A172 (cell line): ENCODE measurements at places on chromosomes 5 and 9. TPM values are rescaled to one million over a fixed set of nuclear protein-coding genes. Genes with fewer than 3 reads are reported as not detected.
A peak's percentile ranks its signal among the peaks of the same experiment; 100 is the strongest.

GRCh38 chr9:95627802-95628201 is 111.0 kb upstream of the PTCH1 start:
- peak; percentile 90 for DNase-seq

DNA sequence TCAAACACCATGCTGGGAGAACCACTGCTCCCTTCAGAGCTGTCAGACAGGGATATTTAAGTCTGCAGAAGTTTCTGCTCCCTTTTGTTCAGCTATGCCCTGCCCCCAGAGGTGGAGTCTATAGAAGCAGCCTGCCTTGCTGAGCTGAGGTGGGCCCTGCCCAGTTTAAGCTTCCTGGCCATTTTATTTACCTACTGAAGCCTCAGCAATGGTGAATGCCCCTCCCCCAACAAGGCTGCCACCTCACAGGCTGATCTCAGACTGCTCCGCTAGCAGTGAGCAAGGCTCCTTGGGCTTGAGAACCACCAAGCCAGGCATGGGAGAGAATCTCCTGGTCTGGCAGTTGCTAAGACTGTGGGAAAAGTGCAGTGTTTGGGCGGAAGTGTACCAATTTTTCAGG is 205.5 kb upstream of the PTGER4 start:
- DNase-seq: no peak

- no peak for DNase-seq
These were observed 268.2 kb downstream of the MLLT3 start for GRCh38 chr9:20353931-20354652.

- peak; percentile 51 for DNase-seq
These were observed 885 bp downstream of the MPDZ start for GRCh38 chr9:13278368-13279246.

- DNase-seq: no peak
These were observed 27.7 kb upstream of the GABRP start for GRCh38 chr5:170755679-170756456.

- DNase-seq: no peak
These were observed 88.8 kb downstream of the BOD1 start for GRCh38 chr5:173527671-173528070.

DNA sequence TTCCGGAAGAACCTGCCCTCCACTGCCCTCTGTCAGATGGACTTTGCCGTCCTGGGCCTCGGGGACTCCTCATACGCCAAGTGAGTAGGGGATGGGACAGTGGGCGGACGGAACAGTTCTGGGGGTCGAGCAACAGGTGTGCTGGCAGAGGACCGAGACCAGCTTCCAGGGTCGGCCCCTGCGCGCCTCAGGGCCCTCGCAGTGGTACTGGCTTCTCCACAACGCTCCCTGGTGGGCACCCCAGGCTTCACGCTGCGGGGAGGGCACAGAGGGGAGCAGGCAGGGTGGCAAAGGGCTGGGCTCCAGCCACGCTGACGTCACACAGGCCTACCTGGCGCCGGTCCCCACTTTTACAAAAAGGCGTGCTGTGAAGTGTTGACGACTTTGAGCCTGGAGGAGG is 7.0 kb downstream of the NDOR1 start:
- DNase-seq: no peak

GRCh38 chr5:179118338-179118737 is 58.2 kb downstream of the ZNF354C start:
- no peak for DNase-seq

GRCh38 chr9:136342181-136343120 is 15.1 kb downstream of the GPSM1 start:
- DNase-seq: no peak

- DNase-seq: no peak
These were observed 290.2 kb upstream of the POU5F2 start for GRCh38 chr5:94031631-94032030.

DNA sequence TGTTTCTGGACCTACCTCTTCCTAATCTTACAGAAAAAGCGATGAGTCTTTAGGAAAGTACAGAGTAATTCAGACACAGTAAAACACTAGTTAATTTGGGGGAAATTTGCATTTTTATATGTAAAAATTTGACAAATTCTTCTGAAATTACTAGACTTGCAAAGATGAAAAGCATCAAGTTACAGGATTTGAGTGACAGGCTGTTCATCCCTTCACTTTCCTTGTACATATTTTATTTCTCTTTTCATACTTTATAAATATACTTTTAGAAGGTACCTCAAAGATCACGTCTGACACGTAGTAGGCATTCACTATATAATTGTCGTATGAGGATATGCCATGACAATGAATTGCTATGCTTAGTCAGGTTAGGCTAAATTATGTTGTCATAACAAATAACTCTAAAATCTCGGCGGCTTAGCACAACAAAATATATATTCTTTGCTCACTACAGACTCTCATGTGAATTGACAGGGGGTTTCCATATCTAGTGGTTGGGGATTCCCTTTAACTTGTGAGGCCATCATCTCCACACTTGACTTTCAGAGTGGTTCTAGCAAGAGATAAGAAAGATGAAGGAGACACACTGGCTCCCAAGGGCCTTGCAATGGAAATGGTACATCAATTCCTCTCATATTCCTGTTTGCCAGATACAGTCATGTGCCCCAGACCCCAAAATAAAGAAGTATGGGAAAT is 154.1 kb upstream of the TUT7 start:
- no peak for DNase-seq

DNA sequence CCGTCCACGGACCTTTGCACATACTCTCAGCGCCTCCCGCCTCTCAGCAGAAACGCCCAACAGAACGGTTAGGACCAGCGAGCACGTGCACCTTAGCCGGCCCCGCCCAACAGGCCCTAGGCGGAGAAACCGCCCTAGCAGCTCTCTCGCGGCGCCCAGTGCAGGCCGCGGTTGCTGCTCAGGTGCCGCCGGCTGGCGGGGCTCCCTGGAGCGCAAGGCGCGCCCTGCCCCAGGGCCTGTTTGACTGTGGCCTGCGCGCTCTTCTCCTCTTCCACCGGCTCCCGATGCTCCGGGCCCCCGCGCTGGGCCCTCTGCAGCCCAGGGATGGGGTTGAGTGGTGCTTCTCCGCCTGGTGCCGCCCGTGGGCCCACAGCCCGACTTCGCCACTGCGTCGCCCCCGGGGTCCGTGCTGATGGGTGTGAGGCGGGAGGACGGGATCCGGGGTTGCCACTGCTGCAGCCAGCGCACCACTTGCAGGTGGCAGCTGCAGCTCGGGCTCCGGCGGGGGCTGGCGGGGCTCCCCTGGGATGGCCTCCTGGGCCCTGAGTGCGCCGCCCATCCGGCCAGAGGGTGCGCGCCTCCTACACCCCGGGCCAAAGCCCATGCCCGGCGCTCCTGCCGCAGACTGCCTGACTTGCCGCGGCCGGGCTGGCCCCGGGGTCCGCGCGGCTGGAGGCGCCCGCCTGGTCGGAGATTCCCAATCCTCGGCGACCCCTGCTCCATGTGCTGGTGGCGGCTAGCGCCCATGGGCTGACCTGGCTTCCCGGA is 1889.4 kb upstream of the CDH9 start:
- no peak for DNase-seq

- no peak for DNase-seq
These were observed 51.3 kb upstream of the IRX4 start for GRCh38 chr5:1934056-1934394.

- DNase-seq: no peak
These were observed 61.3 kb upstream of the LRRTM2 start for GRCh38 chr5:138936225-138936967.

DNA sequence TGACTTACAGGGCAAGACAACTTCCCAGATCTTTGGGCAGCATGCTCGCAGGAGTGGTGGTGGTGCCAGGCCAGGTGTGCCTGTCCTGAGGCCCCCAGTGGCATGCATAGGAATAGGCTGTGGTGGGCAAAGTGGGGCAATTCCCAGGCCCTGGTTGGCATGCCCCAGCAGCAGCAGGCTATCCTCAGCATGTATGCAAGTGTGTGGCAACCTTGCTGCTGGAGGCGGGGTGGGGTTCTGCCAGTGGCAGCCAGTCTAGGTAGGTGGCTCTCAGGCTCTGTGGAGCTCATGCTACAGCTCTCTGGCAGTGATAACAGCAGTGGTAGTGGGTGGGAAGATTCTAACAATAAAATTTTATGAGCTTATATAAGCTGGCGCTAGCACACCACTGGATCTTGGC is 27.7 kb upstream of the C6 start:
- no peak for DNase-seq

- peak; percentile 16 for DNase-seq
These were observed 69.6 kb downstream of the MAN2A1 start for GRCh38 chr5:109759306-109759705.

DNA sequence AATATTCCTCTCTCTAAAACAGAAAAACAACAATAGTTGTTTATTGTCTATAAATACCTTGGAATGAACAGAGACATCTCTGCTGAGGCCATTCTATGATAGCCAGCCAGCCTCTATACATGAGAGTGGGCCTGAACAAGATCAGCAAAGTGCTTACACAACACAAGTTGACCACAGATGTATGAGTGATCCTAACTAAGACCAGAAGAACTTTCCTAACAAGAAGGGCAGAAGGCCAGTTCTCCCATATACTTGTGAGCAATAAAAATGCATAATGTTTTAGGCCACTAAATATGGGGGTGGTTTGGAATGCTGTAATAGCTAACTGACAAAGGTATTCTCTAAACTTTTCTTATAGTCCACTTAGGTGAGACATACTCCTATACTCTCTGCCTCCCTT is 345.7 kb downstream of the SPATA31D1 start:
- no peak for DNase-seq

- no peak for DNase-seq
These were observed 10.2 kb upstream of the ERGIC1 start for GRCh38 chr5:172823840-172824362.

- no peak for DNase-seq
These were observed 138.2 kb upstream of the SMARCA2 start for GRCh38 chr9:1876891-1877496.

DNA sequence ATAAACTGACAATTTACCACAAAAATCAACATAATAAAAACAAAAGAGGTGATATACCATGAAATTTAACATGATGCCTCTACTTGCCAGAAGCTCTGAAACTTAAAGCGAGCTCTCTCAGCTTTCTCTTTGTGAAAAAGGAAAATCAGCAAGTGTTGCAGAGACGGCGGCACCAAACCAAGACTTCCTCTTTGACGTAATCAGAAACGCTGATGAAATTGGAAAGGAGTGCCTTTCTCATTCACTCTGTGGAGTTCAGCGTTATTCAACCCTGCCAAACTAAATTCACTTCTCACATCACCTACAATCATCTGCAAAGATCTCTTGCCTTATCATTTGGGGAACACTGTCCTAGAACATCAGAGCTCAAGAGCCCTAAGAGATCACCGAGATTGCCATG is 32.2 kb downstream of the ANXA6 start:
- DNase-seq: no peak

- DNase-seq: no peak
These were observed 185.9 kb upstream of the RASA1 start for GRCh38 chr5:87081511-87082372.

- DNase-seq: no peak
These were observed 24.0 kb downstream of the ZDHHC11B start for GRCh38 chr5:760363-761058.

DNA sequence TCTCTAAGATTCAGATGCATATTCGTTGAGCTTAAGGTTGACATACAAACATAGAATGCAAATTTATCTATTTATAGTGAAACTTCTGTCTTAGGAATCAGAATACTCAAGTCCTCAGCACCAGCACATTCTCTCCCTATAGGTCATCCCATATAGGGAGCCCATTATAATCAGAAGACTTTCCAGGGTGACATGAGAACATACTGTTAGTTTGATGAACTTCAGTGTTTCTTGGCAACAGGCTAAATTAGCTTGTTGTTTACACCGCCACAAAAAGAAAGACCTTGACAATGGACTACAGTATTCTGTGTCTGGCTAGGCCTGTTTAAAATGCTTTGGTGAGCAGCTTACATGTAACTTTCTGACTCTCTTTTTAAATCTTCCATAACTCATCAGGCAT is 104.2 kb downstream of the TAF11L14 start:
- no peak for DNase-seq

GRCh38 chr5:80408484-80409366 is 861 bp downstream of the ZFYVE16 start:
- peak; percentile 45 for DNase-seq

GRCh38 chr9:22379272-22379671 is 67.4 kb upstream of the DMRTA1 start:
- no peak for DNase-seq

DNA sequence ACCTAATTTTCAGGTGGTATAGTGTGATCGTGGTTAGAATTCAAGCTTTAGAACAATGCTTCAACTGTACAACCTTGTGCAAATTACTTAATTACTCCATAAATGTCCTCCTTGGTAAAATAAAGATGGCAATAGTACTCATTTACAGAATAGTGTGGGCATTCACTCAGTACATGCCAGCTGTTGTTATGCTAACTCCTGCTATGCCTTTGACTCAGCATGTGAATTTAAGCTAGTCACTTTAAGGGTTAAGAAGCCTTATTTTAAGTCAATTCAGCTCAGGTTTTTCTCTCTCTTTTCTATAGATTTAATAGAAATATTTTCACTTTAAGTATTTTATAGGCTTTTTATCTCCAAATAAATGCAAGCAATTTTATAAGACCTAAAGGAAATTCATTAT is 335.6 kb upstream of the ITGA1 start:
- DNase-seq: no peak

- DNase-seq: no peak
These were observed 56.7 kb upstream of the RETREG1 start for GRCh38 chr5:16673241-16674201.

The TMEM141 gene
- 74.4 and 101 TPM in 2 replicates for total RNA-seq

The OSMR gene
- total RNA-seq: 27.9 and 34.8 TPM in 2 replicates

The PKD2L2 gene
- not detected in 2 replicates for total RNA-seq

The INIP gene
- total RNA-seq: 35.5 and 46.3 TPM in 2 replicates

The ESM1 gene
- total RNA-seq: 1.4 and 2.5 TPM in 2 replicates

The PTGS1 gene
- 0.29 TPM in 1 of 2 replicates, not detected in the other for total RNA-seq

The HAVCR2 gene
- total RNA-seq: not detected in 2 replicates

The PFN3 gene
- total RNA-seq: not detected in 2 replicates

The CCIN gene
- total RNA-seq: 0.34 and 0.36 TPM in 2 replicates

The GRIN3A gene
- total RNA-seq: not detected in 2 replicates

The LPAR1 gene
- 3.7 and 5.4 TPM in 2 replicates for total RNA-seq

The PCDHGA7 gene
- 0.69 TPM in 2 replicates for total RNA-seq

The INSL6 gene
- total RNA-seq: not detected in 2 replicates

The PCDHA4 gene
- total RNA-seq: 1.9 and 2.6 TPM in 2 replicates

The PCDHGB6 gene
- 0.10 and 0.33 TPM in 2 replicates for total RNA-seq

The HTR4 gene
- not detected in 2 replicates for total RNA-seq
